ENCODE measurements at places on chromosomes 1 and 21.

DNA sequence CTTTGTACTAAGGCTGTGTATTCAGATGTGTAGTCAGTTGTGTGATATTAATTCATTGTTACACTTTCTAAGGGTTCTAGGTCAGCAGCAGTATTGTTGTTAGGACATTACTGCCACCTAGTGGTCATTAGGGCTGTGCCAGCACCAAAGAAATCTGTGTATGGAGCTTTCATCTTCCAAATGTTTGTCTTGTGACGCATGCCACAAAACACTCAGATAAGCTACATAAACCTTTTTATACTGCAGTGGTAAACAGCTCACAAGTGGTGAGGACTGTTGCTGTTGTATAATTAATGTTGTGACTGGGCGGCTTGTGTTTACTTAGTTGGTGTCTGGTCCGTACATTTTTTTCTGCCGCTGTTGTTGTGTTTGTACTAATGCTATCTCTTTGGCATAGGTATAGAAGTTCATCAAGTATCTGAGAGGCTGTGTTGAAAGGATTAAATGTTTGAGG is 51.7 kb downstream of the S1PR1 start:
- peak; percentile 80 for DNase-seq

- DNase-seq = no peak
Observed at GRCh38 chr1:200624679-200625335, 4.3 kb upstream of the KIF14 start.

- peak; percentile 73 for DNase-seq
Observed at GRCh38 chr1:110542725-110543124, 23.8 kb upstream of the KCNA10 start.

GRCh38 chr1:25651824-25652741 is 35.5 kb downstream of the MAN1C1 start:
- no peak for DNase-seq

DNA sequence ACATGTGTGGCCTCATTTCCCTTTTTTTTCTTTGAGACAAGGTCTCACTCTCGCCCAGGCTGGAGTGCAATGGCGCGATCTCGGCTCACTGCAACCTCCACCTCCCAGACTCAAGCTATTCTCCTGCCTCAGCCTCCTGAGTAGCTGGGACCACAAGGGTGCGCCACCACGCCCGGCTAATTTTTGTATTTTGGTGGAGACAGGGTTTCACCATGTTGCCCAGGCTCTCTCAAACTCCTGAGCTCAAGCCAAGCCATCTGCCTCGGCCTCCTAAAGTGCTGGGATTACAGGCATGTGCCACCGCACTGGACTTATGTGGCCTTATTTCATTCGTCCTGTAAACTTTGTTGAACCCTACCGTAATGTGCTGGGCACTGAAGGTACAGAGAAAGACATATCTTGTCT is 569 bp upstream of the WARS2 start:
- no peak for DNase-seq

DNA sequence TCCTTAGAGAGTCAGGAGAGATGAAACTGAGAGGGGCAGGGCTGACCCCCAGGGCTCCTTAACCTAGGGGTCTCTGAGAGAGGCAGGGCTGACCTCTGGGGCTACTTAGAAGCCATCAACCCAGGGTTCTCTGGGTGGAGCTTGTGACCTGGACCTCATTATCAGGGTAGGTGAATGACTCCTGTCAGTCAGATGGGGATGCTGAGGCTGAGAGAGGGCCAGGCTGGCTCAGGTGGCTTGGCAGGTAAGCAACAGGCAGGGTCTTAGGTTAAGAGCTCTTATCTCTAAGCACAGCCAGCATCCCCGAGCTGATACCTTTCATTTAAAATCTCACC is 160.9 kb downstream of the PTPRU start:
- peak; percentile 2 for DNase-seq

DNA sequence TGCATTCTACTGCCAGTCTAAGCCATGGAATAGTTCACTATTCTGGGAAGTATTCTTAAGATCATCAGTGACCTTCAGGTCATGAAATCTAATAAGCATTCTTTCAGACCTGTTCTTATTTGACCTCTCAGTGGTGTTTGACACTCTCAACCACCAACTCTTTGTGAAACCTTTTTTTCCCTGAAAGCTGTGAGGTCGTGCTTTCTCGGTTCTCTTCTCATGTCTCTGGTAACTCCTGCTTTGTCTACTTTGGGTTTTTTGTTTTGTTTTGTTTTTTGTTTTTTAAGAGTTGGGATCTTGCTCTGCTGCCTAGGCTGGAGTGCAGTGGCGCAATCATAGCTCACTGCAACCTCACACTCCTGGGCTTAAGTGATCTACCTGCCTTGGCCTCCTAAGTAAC is 56.3 kb downstream of the POU2F1 start:
- no peak for DNase-seq

DNA sequence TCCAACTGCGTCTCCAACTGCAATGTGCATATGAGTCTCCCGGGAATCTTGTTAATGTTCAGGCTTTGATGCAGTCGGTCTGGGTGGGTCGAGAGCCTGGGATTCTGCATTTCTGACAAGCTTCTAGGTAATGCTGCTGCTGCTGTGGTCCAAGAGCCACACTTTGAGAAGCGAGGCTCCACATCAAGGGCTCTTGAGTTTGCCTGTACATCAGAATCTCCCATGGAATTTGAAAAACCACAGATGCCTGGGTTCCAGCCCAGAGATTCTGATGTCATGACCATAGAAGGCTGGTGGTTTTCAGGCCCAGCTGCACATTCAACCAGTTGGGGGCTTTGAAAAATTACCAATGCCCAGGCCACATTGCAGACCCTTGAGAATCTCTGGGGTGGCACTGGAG is 93.9 kb upstream of the TARDBP start:
- DNase-seq = peak; percentile 83

DNA sequence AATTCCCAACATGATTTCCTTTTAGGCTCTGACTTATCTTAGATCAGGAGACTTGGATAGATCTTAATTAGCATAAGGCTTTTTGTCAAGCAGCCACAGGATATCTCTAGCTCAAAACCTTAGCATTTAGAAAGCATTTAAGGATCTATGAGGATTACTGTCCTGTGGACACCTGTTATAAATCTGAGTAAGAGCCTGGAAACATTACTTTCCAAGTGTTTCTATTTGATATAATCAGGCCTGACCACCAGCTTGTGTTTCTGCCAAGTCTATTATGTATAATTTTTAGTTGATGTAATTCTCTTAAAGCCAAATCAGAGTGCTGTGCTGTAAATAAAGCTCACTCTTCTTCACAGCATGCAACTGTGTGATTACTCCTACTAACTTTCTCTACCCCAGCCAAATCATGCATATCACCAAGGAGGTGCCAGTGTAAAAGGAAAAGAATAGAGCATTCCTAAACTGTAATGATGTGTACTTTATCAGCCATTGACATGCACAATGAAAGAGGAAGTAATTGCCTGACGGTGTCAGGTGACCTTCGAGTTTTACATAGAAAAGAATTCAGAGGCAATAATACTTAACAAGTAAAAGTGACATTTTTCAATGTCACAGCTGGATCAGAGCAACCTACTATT is 309.9 kb upstream of the PRMT6 start:
- no peak for DNase-seq

DNA sequence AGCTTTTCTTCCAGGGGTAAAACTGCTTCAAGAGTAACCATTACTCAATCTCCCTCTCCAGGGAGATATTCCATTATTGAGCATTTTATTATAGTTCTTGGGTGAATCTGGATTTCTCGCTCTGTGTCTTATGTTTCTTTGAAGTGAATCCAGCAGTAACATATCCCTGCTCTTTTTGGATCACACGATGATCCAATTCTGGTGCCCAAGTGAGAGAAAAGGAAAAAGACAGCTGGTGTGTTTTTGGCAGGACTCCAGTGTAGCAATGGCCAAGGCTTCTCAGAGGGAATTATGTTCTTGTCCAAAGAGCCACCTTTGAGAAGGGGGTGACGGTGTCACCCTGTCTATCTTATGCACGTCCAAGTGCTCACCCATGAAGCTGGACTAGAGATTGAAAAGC is 140.3 kb upstream of the ERRFI1 start:
- DNase-seq = no peak

DNA sequence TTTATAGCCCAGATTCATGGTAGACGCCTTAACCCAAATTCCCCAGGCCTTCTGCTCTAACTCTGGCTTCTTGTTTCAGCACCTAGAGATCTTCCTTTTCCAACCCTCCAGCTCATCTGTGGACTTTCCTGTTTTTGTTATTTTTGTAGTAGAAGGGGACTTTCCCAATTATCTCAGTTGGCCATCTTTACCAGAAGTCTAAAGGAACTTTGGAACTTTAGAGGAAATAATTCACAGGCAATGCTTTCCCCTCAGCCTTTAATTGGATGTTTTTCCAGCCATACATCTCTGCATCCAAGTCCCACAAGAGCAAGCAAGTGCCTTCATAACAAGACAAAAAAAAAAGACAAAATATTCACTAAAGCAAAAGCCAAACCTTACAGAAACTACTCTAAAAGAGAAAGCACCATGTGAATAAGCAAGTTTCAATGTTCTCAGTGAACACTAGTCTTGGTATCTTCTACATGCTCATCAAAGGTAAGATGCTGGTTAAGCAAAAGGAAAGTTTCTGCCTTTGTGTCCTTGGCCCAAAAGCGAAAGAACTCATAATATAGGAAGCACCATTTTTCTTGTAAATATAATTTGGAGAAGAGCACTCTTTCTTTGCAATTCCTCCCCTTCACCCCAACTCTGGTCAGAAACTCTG is 377.3 kb downstream of the SETD4 start:
- DNase-seq = no peak

DNA sequence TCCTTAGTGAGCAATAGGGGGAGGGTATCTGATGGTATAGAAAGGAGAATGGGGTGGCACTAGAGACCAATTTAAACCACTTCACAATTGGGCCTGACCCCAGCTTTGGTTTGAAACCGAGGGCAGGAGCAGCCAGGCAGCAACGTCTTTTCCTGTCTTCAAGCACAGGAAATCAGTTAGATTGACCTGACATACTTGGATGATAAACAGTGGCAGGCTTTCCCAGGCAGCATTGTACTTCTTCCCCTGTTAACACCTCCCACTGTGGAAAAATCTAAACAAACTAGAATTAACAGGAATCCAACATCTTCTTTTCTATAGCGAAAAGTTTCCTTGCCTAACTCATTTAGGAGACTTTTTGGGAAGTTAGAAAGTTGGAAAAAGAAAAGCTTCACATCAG is 40.6 kb downstream of the SELL start:
- no peak for DNase-seq

DNA sequence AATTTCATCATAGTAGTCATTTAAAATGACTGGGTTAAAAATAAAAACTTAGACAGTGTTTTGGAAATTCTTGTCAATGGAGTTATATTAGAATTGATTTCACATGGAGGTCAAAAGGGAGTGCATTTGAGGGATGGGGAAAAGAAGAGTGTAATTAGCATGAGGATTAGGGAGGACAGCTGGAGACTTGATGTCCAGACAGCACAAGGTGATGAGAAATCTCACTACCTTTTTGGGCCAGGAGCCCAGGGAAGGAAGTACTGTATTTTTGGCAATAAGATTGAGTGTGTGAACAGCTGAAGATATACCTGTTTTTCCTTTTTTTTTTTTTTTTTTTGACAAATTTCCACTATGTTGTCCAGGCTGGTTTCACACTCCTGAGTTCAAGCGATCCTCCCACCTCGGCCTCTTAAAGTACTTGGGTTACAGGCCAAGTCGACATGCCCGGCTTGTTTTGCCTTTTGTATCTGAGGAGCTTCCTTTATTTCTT is 163.6 kb downstream of the PAPPA2 start:
- no peak for DNase-seq

DNA sequence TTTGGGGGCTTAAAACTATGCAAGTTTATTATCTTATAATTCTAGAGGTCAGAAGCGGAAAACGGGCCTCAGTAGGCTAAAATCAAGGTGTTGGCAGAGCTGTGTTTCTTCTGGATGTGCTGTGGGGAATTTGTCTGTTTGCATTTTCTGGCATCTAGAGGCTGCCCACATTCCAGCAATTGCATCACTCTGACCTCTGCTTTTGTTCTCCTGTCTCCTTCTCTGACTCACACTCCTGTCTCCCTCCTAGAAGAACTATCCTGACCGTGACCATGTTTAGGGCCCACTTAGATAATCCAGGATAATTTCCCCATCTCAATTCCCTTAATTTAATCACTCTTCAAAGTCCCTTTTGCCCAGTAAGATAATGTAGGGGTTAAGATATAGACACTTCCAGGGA is 127.4 kb upstream of the DEPDC1 start:
- peak; percentile 36 for DNase-seq

DNA sequence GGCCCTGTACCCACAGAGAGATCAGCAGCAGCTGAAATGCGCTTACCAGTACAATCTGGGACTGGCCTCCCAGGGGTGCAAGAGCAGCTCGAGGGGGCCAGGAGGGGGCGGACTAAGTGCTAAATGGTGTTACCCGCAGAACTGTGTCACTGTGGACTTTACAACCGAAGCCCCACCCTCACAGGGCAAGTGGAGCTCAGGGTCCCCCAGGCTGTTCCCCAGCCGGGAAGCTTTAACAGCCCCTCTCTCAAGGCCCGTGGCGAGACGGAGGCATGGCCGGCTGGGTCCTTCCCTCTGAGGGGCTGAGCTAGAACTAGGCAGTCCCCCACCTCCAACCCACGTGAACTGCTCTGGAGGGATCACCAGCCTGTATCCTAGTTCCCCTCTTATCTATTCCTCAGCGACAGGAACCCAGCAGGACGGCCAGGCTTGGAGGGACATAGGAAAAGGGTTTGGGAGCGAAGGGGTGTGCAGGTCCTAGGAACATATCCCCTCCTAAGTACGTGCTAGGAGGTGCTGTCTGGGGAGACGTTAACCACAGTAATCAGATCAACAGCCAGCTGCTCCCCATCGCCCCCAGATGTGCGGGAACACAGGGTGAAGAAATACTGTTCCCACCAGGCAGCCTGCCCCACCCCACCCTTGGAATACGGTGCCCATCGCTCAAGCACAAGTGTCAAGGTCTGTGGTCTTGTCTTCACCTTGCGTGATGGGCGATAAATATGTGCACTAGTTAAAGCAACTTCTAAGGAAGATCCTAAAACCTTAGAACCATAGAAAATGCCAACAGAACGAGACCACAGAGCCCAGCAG is 24.4 kb downstream of the ZBTB17 start:
- no peak for DNase-seq

DNA sequence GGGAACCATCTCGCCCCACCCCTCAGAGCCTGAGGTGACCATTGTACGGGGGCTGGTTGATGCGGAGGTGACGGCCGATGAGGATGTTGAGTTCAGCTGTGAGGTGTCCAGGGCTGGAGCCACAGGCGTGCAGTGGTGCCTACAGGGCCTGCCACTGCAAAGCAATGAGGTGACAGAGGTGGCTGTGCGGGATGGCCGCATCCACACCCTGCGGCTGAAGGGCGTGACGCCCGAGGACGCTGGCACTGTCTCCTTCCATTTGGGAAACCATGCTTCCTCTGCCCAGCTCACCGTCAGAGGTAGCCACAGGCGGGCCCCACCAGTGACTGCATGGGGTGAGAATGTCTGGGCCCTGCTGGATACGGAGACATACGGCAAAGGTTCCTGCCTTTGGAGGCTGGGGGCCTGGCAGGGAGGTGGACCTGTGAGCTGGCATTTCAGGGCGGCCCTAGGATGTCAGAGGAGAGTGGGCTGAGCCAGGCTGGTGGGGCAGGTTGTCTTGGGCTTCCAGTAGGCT is 98.5 kb downstream of the TRIM11 start:
- no peak for DNase-seq
